ENCODE measurements at places on chromosomes 7 and 10. TPM values are rescaled to one million over a fixed set of nuclear protein-coding genes. Genes with fewer than 3 reads are reported as not detected.

- DNase-seq, result no peak
These were observed 33.8 kb upstream of the LYZL1 start for GRCh38 chr10:29255104-29255503.

DNA sequence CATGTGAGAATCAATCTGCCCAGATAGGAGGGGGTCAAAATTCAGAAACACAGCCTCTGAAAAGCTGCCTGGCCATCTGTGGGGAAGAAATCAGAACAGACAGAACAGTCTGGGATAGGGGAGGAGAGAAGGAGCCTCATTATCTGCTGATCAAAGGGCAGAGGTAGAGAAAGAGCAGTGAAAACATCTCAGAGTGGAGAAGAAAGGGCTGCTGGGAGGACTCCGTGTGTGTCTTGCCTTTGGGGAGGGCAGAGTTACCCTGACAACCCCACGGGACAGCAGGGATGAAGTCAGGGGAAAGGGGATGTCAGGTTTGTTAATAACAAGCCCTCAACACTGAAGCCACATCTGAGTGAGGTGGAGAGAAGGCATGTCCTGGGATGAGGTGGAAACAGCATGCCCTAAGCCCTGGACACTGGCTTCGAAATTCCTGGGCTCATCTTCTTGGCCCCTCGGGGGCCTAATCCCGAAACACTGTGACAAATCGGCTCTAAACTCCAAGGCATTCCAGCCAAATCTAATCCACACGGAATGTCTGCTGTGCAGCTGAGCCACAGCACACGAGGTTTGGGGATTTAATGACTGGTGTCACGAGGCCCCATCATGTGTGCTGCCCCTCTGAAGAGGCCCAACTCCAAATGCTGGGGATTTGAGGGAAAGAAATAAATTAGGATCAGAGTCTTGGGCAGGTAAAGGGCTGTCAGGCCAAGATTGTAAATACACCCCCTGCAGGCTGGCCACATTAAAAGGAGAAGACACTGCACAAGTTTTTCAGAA, 82.8 kb upstream of the FGFR2 start:
- DNase-seq, result no peak

DNA sequence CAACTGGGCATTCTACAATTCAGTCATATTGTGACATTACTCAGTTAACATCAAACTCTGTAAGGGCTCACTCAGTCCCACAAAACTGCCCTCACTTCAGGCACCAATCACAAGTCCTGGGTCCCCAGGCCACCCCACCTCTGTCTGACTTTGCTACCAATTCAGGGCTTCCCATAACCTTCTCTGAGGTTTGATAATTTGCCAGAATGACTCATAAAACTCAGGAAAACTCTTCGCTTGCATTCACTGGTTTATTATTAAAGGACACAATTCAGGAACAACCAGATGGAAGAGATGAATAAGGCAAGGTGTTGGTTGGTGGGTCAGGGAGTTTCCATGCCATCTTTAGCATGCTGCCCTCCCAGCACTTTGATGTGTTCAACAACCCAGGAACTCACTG, 41.3 kb downstream of the AVL9 start:
- DNase-seq, result peak; percentile 70

DNA sequence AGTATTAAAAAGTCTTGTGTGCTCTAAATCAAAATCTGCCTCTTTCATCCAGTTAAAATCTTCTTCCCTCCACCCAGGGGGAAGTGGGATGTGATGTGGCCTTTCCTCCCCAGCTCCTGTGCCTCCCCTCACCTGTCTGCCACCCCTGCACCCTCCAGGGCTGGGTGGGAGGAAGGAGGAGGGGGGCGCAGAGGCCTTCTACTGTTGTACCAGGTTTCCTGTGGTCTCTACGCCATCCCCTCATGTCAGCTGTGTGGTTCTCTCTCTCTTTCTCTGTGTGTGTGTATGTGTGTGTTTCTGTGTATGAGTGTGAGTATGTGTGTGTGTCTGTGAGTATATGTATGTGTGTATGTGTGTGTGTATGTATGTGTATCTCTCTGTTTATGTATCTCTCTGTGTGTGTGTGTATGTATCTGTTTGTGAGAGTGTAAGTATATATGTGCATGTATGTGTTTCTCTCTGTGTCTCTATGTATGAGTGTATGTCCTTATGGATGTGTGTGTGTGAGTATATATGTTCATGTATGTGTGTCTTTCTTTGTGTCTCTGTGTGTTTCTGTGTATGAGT, 45.5 kb upstream of the C10orf71 start:
- no peak for DNase-seq

The KCNH2 gene
- not detected for total RNA-seq

Measured in HFFc6 (cell line).